Progenitor cell of endocrine pancreas (in vitro differentiated cells): ENCODE measurements at places on chromosomes 5 and 9.

DNA sequence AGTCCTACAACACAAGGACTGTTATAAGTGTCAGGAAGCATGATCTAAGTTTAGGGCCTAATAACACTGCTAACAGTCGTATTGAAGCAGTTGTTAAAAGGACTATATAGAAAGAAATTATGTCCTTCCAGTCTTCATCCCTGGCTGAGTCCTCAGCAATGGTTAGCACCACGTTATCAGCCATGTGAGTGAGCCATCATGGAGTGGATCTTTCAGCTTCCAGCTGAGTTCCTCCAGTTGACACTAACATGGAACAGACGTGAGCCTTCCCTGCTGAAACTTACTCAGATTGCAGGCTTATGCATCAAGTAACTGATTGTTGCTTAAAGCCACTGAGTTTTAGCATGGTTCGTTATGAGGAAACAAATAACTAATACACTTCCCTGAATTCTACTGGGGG, 21.5 kb upstream of the GPBP1 start:
- DNase-seq: no peak

- DNase-seq: no peak
These were observed 146.2 kb upstream of the GPR151 start for GRCh38 chr5:146662229-146662628.

DNA sequence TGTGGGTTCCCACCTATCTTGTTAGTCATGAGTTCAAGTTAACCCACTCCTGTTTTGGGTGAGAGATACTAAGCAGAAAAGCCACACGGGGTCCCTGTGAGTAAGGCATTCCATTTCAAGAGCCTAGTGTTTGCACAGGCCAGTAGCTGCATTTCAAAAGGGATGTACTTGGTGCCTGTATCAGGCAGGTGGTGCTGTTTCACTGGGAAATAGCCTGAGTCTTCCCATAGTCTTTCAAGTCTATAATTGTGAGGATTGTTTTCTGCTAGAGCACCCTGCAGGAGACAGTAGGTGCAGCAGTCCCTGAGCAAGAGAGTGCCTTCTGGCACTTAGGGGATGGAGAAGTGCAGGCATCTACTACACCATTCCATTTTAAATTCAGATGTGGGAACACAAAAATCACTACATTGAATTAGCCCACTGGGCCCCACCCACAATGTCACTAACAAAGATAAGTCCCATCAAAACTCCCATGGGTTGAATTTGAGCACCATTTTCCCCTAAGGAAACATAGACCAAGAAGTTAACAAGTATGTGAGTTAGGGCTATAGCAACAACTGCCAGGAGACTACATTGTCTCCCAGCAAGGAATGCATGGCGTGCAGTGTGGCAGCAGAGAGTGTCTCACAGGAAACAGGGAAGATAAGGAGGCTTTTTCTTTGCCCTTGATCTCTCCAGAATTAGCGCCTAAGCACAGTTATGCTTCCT, 263.2 kb downstream of the COX7C start:
- peak; percentile 23 for DNase-seq

DNA sequence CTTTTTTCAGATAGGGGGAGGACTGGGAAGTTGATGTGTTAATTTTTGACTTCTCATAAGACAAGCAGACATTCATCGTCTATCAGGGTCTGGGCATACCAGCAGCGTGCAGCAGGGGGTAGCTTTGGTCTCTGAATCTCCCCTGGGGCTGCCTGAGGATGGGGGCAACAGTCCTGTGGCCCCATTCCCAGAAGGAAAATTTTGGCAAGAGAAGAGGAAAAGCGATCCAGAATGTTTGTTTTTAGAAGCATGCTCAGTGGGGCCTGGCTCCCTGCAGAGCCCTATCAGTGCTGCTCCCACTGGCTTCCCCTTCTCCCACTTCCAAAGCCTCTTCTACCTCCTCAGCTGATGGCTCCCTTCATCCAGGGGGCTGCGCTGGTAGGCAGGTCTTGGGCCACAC, 194.8 kb upstream of the IL12B start:
- DNase-seq: no peak
